T-cell (primary cell): ENCODE measurements at places on chromosomes 3 and 15.
A peak's percentile ranks its signal among the peaks of the same experiment; 100 is the strongest.

DNA sequence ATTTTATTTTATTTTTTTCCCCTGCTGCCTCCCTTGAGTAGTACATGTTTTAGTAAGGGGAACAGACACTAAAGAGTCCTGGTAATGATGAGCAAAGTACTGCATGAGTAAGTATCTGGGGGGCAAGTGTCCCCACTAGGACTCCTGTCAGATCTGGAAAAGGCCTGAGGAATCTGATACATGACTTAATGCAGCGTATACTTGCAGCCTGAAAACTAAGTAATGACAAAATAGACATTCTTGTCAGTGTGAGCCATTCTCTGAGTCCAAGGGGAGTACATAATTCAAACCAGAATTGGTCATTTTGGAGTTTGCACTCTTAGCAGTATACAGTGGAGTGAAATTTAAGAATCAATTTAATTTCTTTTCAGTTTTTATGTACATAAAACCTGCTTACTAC lies 27.5 kb downstream of the NXPE3 start:
- no peak for DNase-seq

DNA sequence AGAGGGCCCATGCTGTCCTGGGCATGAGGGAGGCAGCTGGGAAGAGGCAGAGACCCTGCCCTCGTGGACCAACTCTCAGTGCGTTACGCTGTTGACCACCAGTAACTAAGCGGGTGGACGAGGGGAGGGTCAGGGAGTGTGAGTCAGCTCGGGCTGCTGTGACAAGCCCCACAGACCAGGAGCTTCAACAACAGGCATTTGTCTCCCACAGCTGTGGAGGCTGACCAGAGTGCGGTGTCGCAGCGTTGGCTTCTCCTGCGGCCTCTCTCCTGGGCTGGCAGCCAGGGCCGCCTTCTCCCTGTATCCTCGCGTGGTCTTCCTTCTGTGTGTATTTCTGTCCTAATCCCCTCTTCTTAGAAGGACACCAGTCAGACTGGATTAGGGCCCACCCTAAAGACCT lies 13.0 kb downstream of the EFCC1 start:
- no peak for DNase-seq

GRCh38 chr3:123790254-123791072 lies 93.7 kb downstream of the MYLK start:
- no peak for DNase-seq

GRCh38 chr3:65665915-65666314 lies 372.8 kb downstream of the MAGI1 start:
- DNase-seq, result no peak

DNA sequence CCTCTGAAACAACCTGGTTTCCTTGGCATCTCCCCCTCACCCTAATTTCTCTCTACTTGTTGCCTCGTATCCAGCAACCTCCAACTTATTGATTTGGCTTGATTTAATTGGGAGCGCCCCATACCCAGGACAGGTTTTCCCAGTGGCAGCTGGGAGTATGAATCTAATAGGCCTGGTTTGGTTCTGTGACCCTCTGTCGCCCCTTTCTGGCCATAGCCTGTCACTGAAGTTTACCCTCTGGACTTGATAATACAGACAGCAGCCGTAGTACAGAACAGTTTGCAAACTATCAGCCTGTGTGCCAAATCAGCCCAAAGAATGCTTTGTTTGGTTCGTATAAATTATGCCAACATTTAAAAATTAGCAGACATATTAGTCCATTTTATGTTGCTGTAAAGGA lies 525.1 kb upstream of the GOLIM4 start:
- no peak for DNase-seq

- DNase-seq, result no peak
These were observed 79.9 kb upstream of the CADPS start for GRCh38 chr3:62955126-62955525.

DNA sequence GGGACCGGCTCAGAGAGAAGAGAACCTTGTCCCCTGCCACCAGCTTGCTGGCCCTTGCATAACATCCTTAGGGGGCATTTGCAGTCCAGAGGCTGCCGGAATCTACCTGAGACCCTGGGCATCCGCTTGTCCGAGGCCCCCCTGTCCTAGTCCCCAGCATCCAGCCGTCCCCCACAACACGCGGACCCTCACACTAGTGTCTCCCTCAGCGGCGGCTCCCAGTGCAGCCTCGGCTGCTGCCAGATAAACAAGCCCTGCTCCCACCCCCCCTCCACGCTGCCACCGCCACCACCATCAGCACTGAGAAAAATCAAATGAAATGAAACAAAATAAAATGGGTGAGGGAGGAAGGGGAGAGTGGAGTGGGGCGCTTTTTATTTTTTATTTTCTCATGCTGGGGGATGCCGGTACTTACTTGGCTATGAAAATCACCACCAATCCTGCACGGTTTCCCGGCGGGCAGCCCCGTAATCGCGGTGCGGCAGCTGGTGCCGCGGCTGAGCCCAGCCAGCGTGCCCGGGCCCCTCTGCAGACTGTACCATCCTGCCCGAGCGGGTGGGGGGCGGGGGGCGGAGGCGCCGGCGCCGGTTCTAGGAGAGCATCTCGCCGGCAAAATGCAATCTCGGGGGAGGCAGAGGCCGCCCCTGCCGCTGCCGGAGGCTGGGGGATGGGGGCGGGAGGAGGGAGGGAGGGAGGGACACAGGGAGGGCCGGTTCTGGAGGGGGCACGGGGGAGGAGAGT lies at the start of gene ATP2B2:
TSS of gene ATP2B2 (minus strand) at position 537 of the 741 bp plus-strand sequence. CDS start 56,043 bp downstream, outside the sequence.
- peak; percentile 13 for DNase-seq

DNA sequence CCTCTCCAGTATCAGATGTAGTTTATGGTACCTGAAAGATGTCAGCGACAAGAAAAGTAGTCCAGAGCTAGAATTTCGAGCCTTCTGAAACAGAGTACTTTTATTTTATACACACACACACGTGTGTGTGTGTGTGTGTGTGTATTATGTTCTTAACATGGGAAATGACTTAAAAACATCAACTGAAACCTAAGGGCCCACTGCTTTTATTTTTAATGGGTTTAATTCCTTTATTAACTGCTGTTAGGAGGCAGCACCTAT lies 1.9 kb downstream of the TCF12 start:
- no peak for DNase-seq

GRCh38 chr15:83643201-83643600 lies 10.7 kb upstream of the ADAMTSL3 start:
- DNase-seq, result no peak

DNA sequence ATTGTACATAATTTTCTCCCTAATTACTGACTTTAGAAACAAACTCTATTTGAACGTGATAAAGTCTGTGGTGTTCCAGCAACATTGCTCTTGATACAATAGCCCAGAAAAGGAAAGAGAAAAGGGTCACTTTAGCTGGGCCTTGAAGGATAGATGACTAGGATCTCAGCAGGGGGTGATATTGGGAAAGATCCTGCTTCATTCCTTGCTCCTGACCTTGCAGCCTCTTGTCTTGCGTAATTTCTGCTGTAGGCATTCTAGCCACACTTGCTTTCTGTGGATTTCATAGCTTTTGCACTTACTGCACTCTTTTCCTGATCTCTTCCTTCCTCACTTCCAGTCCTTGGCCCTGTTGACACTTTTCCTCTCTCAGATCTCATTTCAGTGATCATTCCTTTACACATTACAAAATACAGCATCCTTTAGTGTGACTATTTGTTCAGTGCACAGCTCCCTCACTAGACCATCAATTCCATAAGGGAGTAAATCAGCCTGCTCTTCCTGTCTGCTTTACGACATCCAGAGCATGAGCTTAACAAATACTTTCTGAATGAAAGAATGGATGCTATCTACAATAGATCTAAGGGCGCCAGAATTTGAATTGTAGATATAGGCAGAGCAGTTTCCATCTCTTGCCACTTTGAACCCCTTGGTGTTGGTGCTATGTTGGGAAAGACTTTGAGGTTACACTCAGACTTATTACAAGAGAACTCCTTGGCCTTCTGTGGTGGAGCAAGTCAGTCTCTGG lies 559.6 kb upstream of the MDFIC2 start:
- no peak for DNase-seq

GRCh38 chr3:13853978-13854296 lies 25.9 kb downstream of the WNT7A start:
- DNase-seq, result peak; percentile 4

DNA sequence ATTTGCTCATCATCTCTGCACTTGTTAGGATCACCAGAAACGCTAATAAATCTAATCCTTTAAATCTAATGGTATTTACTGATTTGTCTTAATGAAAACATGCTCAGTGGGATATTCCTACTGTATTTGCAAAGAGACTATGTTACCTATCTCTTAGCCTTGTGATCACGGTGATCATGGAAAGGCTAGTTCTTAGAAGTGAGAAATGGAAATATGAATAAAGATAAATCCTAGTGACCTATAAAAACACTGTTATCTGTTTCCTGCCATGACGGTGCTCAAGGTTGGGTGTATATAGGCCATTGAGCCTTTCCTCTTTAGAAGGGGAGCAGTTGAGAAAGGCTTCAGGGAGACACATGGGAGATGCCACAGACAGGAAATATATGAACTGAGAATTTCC lies 116.3 kb downstream of the THRB start:
- DNase-seq, result no peak

DNA sequence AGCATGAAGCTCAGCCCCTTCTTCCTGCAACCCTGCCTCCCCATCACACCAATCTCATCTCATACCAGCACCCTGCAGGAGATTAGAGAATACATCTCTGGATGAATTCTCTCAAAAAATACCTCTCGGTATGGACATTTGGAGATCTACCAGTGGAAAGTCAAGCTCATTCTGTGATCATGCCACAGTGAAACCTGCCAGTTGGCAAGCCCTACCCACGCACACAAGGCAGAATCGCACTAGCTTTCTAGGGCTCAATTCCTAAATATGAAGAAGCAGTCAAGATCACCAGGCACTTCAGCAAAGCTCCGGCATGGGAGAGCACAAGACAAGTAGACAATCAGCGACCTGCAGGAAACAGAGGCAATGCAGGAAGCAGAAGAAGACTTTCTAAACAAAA lies 221.2 kb downstream of the NTRK3 start:
- no peak for DNase-seq

DNA sequence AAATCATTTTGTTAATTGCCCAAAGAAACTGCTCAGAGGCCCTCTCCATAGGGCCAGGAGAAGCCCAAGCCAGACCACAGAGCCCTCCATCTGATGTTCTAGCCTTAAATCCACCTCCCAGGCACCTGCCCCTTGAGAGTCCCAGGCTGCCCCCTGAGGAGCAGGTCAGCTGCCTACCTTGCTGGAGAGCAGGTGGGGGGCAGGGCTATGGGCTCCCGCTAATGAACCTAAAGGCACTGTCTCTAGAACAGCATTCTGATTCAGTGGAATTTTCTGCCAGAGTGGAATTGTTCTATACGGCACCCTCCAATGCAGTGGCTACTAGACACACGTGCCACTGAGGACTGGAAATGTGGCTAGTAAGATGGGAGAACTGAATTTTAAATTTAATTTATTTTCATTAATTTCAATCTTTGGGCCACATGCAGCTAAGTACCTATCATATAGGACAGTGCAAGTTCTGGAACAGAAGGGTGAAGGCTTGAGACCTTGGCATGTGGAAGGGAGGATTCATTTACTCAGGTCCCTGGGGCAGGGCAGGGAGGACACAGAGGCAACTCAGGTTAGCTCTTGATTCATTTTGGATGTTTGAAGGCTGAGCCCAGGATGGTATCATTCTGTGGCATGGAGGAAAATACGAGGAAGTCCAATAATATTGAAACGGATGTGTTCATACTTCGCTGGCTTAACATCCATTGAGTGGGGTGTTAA lies 11.4 kb downstream of the AMOTL2 start:
- no peak for DNase-seq

GRCh38 chr3:153624310-153625030 lies 462.4 kb downstream of the RAP2B start:
- peak; percentile 48 for DNase-seq

GRCh38 chr3:183828538-183828870 lies 3.1 kb upstream of the MAP6D1 start:
- DNase-seq, result no peak

DNA sequence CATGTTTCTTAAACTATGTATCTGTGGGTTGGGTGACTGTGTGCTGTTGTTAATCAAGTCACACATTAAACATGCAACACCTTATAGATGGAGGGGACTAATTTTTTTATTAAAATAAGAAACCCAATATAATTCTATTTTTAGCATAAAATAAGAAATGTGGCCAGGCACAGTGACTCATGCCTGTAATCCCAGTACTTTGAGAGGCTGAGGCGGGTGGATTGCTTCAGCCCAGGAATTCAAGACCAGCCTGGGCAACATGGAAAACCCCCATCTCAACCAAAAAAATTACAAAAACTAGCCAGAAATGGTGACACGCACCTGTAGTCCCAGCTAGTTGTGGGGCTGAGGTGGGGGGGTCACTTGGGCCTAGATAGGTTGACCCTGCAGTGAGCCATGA lies 1021.0 kb downstream of the EPHA3 start:
- DNase-seq, result no peak

GRCh38 chr15:33840615-33841014 lies 127.7 kb upstream of the CHRM5 start:
- no peak for DNase-seq

DNA sequence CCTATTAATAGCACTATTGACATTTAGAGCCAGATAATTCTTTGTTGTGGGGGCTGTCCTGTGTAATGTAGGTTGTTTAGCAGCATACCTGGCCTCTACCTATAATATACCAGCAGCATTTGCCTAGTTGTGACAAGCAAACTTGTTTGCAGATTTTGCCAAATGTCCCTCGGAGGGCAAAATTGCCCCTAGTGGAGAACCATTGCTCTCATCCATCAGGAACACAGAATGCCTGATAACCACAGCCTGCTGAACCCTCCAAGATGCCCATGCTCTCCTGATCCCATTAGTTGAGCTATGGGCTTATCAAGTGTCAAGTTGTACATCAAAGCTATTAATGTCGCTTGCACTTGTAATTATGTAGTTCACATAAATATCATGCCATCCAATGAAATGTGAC lies 15.0 kb upstream of the KBTBD8 start:
- no peak for DNase-seq

DNA sequence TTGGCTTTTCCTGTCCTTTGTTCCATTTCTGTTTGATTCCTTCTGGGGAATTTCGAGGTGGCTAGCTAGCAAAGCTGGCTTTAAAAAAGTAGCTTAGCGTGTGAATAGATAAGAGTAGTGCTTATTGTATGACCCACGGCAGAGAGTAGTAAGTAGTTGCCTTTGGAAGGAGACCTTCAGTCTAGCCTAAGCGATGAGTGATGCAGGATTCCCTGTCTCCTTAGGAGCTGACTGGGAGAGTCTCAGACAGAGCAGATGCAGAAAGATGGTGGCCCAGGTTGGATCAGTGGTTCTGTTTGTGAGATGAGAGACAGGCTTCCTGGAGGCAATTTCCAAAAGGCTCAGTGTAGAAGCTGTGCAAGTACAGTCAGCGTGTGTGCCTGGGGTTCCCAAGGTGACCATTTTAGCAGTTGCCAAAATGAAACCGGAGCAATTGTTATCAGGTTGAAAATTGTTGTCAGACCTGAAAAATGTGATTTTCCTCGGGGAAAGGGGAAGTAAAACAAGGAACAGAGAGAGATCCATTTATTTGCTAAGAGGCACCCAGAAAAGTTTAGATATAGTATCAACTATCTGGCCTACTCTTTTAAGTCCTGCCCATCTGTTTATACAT lies 681 bp upstream of the IL5RA start:
- no peak for DNase-seq

DNA sequence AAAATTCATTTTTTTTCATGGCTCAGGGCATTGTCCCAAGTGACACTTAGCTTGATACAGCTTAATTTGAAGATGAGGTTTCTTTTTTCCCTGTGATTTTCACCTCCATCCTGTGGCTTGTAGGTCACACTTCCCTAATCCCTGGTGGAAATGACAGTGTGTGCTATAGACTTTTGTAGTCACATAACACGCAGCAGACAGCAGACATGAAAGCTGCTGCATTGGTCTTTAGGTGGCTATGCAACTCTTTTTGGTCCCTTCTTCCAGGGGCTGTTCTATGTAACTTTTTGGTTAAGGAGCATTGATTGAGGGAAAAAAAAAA lies 38.8 kb downstream of the TRAK1 start:
- no peak for DNase-seq

- DNase-seq, result no peak
These were observed 123.4 kb upstream of the CADM2 start for GRCh38 chr3:84835366-84835765.
